AG08395 (cell line): ENCODE measurements at places on chromosomes 7 and 10.

DNA sequence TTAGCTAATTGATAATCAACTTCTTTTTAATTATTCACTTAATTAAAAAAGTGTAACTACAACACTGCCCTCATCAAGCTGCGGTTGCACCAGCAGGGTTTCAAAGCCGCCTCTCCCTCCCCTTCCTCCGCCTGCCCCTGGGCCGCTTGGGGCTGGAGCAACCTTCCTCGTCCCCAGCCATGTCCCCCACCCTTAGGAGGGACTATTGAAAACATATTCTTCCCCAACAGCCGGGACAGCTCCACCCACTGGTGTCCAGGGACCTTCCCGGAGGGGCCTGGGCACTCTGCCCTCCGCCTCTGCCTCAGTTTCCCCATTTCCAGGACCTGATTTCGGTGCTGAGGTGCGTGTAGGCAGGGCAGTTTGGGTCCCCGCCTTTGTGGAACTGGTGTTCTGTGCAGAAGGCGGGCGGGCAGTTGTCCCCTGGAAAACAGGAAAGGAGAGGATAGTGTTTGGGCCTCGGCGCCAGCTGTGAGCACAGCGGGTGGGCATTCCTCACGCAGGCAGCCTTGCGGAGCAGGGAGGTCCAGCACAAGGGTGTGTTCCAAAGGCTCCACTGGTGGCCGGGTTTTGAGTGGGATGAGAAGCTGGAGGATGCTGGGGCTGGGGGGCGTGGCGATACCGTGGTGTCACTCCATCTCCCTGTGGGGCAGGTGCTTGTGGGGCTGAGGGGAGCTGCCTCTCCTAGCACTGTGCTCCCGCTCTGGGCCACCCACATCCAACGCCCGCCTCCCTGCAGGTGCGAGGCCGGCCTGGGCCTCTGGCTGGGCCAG is 15.7 kb downstream of the UNCX start:
- no peak for DNase-seq

DNA sequence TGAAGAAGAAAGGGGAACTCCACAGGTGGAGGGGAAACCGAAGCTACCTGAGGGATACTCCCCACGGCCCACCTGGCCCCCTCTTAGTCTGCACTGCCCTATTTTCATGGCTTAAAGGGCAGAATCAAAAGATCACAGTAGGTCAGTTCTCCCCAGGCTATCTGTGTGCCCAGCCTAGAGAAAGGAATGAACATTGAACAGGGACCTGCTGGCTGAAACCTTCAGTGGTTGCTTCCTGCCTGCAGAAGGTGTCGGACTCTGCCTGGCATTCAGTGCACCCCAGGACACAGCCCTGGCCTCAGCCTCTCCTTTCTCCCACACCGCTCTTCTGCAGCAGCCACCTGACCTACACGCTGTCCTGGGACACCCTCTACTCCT is 74.5 kb downstream of the PRKAG2 start:
- no peak for DNase-seq

- DNase-seq = no peak
Observed at GRCh38 chr7:124033095-124033806, 384 bp upstream of the TMEM229A start.

DNA sequence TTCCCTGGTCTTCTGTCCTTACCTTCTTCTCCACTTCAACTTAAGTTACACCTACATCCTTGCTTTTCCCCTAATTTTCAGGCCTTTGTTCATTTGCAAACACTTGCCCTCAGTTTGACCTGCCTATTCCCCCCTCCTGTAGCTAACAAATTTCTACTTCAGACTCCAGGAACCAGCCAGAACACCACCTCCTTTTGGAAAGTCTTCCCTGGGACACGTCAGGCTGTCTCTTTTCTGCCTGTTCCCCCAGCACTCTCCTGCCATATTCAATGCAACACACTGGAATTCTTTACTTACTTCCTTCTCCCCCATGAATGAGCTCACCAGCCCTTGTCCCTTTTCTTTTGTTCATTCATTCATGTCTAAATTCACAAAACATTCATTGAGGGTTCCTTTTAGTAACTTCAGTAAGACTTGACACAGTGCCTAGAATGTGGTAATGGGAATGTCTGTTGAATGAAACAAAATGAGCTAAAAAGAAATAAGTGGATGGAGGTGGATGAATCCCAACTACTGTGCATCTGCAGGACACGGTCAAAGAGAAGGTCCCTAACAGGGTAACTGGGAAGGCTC is 478.0 kb downstream of the KCNMA1 start:
- DNase-seq = no peak

DNA sequence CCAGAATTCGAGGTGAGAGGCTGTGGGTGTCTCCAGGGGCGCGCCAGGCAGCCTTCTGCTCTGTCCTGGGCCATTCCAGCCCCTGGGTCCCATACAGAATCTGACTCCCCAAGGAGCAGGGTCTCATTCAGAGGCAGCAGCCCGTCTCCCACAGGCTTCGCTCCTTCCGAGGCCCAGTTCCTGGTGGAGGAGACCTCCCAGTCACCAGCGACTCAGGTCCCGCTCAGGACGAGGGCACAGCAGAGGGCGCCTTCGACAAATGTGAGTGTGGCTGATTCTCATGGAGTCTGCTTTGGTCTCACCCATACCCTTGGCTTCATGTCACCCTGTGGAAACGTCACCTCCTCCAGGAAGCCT is 81.8 kb upstream of the GPR26 start:
- DNase-seq = no peak

DNA sequence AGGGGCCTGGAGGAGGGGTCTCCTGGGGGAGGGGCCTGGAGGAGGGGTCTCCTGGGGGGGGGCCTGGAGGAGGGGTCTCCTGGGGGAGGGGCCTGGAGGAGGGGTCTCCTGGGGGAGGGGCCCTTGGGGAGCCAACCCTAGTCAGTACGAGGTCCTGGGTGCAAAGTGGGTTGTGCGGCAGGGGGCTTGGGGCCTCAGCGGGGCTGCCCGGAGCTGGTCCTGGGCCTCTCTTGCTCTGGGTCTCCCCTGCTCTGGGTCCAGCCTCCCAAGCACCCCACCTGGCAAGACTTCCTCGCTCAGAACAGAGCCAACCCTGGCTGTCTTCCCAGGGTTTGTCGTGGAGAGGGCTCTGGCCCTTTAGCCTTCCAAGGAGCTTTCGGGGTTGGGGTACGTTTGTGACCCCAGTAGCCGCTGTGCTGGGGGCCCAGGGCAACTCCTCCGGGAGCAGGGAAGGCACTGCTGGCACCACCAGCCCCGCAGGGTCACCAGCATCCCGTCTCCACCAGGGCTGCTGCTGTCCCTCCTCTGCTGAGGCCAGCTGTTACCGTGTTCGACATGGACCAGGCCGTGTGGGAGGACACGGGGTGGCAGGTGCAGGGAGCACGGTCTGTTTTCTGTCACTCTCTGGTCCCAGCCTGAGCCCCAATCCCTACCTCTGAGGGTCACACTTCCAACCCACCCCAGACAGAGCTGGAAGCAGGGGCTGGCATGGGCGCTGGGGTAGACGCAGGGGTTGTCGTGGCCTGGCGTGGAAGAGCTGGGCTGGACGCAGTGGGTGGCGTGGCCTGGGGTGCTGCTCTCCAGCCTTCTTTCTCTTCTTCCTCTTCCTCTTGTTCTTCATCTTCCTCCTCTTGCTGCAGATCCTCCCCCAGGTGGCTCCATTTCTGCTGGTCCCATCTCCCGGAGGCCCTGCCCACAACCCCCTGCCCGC is 22.8 kb downstream of the PWWP2B start:
- DNase-seq = no peak

- no peak for DNase-seq
Observed at GRCh38 chr10:13296476-13296875, 3.4 kb downstream of the PHYH start.

GRCh38 chr10:92839191-92840085 is 8.9 kb upstream of the EXOC6 start:
- peak; percentile 13 for DNase-seq

GRCh38 chr10:112362833-112363232 is 11.1 kb upstream of the ACSL5 start:
- DNase-seq = no peak

GRCh38 chr10:18236756-18237155 is 96.5 kb downstream of the CACNB2 start:
- no peak for DNase-seq

- DNase-seq = no peak
Observed at GRCh38 chr7:149719912-149720335, 53.5 kb downstream of the ZNF467 start.

DNA sequence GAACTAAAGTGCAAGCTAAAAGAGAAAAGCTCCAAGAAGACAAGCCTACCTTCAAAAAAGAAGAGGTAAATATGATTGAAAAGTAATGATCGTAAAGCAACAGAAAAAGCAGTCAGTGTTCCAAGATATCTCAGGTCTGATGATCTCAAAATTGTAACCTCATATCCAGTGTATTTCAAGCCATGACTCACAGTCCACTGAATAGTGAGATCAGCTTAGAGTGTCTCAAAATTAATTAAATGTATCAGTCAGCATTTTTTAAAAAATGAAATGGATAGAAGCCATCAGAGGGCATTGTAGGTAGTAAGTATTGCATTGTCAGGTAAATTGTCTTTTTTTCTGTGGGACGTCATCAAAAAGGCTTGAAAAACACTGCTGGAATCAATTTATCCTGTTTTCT is 50.6 kb upstream of the AGBL3 start:
- peak; percentile 38 for DNase-seq

DNA sequence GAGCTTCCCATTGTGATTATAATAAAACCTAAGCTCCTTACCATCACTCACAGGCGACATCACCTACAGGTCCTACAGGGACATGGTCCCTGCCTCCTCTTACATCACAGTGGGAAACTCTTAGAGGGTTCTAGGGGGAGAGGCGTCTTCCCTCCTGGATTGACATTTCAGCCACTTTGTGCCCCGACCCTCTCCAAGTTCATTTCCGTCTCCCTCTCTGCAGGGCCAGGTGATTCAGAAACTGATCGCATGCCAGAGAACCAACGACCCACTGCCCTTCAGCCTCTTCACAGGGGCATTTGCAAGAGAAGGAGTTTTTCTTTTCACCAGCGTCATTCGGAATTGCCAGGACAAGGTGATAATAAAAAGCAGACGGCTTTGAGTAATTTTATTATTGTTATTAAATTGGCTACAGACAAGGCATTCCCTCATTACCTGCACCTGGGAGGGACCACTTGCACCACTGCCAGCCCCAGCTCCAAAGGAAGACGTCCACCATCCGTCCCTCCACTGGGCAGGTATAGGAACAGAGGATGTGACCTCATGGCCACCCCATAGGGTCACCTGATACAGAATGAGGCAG is 85.8 kb upstream of the CUX1 start:
- no peak for DNase-seq

DNA sequence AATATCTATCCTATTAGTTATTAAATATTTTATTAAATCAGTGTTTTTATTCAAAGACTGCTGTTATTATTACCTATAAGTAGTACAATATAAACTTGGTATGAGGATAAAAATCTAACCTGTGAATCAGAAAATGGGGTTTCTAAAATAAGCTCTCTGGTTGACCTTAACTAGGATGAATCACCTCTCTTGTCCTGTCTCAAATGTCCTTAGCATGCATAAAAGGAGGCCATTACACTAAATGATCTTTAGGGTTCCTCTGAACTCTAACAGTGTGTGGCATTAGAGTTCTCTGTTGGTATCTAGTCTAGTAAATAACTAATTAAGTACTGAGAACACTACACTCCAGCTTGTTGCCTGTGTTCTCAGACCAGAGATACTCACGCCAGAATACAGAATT is 143.1 kb upstream of the LRRTM3 start:
- DNase-seq = no peak

- DNase-seq = no peak
Observed at GRCh38 chr10:111767661-111768060, 415.9 kb downstream of the GPAM start.

- no peak for DNase-seq
Observed at GRCh38 chr7:52269669-52270068, 765.8 kb upstream of the POM121L12 start.

- DNase-seq = peak; percentile 15
Observed at GRCh38 chr7:79050603-79051002, 402.9 kb downstream of the MAGI2 start.

DNA sequence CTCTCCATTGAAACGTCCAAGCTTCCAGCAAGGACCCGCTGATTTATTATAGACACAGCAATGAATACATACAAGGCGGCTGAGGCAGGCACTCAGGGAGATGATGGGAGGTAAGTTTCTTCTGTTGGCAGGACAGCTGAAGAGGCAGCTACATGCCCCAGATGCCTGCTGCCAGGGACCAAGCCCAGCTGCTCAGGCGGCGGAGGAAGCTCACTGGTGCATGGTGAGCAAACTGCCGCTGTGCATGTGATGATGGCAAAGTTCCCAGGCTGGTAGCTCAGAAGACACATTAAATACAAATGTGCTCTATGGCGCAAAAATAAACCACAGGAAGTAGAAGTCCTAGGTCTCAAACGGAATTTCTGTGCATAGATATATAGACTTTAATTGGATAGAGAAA is 2.3 kb downstream of the DNTT start:
- DNase-seq = no peak

DNA sequence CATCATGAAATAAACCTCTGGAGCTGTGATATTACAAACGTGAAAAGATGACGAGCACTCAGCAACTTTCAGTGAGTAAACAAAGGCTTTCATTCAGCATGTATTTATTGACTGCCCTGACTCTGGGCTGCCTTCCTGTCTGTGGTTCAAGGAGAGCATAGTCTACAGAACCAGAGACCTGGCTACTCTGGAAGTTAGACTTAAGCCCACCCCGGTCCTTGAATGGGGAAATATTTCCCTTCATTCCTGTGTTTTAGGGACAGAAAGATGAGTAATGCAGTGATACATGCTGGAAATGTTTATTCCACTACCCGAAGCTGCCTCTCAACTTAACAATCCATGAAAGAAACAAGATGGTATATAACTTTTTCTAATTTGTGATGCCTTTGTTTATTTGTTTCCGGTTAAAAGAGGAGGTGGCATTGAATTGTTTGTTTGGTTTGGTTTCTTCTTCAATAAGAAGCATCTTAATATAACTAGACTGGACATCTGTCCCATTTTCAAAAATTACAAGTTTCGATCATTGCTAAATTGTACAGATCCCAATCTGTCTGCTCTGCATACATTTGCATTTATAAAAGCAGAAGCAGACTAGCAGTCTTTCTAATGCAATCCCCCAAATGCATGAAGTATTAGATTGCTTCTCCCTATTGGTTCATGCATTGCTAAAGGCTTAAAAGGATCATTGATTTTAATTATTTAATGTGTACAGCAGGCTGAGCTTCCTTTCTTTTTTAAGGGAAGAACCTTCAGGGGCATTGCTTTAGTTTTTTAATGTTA is 57.7 kb downstream of the TRUB1 start:
- peak; percentile 18 for DNase-seq

DNA sequence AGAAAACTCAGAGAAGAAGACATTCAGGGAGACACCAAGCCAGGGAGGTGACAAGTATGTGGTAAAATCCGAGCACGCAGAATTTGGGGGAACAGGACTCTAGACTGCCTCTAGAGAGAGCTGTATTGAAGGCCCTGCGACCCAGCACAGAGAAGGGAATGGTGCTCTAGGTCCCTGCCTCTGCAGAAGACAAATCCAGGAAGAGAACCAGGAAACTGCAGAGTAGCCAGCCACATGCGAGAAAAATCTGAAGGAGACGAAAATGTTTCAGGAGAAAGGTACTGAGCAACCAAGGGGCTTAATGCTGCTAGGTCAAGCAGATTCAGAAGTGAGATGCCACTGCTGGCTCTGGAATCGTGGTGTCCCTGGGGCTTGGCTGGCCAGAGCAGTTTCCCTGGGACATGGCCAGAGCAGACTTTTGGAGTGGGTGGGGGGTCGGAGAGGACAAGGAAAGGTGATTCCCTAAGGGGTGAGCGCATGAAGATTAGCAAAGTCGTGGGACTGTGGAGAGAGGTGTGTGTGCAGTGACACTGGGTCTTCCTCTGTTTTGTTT is 158.0 kb upstream of the KLF6 start:
- no peak for DNase-seq
